HFFc6 (cell line): ENCODE measurements at places on chromosomes 7 and 10.

GRCh38 chr10:66455304-66455703 is 470.5 kb upstream of the LRRTM3 start:
- DNase-seq = no peak

GRCh38 chr10:50604049-50604640 is 19.6 kb downstream of the SGMS1 start:
- DNase-seq = peak; percentile 32

GRCh38 chr7:10076660-10077300 is 896.9 kb upstream of the PHF14 start:
- no peak for DNase-seq

DNA sequence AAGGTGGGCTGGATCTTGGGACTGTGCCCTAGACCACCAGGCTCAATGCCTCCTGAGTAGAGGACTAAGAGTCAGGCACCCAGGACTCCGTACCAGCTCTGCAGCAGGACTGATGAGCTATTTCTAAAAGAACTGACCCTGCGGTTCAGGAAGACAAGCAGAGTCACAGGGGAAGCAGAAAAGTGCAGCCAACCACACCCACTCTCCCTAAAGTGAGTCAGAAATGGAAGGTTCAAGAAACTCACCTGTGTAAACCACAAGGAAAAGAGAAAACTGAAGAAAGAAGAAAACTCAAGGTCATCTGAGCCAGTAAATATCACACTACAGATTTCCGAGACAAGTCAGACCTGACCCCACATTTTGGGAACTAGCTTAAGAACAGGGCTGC is 2.5 kb downstream of the PARP12 start:
- no peak for DNase-seq

GRCh38 chr7:149690688-149691446 is 82.5 kb downstream of the ZNF467 start:
- DNase-seq = peak; percentile 93

- no peak for DNase-seq
Measured at GRCh38 chr7:44290252-44290620, 35.2 kb downstream of the CAMK2B start.

DNA sequence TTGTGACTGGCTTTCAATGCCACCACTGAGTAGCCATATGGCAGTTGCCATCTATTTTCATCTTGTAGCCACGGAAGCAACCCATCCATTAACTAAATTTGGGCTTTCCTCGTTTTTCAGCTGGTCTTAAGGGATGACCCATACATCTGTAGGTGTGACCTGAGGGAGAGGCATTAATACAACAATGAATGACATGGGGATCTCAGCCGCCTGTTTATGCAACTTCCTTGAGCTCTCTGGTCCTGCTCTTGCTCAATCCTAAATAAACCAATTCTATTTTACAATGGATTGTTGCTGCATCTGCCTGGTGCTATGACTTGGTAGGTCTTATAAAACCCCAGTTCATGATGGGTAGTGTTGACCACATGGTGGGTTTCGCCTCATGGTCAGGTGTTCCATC is 21.9 kb upstream of the ADAM22 start:
- DNase-seq = no peak

DNA sequence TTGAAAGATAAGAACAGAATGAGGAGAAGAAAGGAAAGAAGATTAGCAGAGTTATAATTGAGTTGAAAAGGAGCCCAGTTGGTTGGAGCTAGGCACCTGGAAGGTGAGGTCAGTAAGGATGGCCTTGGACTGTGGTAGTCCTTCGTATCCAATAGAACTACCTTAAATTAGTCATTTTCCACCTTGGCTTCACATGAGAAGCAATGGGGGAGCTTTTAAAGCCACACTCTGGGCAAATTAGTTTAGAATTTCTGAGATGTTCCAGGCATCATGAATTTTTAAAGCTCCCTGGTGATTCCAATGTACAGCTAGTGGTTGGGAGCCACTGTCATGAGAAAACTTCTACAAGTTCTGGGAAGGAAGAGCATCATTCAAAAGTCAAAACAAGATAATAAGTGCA is 27.3 kb upstream of the CYP3A5 start:
- DNase-seq = peak; percentile 4

- DNase-seq = peak; percentile 80
Measured at GRCh38 chr10:114151486-114151885, 22.5 kb downstream of the CCDC186 start.

DNA sequence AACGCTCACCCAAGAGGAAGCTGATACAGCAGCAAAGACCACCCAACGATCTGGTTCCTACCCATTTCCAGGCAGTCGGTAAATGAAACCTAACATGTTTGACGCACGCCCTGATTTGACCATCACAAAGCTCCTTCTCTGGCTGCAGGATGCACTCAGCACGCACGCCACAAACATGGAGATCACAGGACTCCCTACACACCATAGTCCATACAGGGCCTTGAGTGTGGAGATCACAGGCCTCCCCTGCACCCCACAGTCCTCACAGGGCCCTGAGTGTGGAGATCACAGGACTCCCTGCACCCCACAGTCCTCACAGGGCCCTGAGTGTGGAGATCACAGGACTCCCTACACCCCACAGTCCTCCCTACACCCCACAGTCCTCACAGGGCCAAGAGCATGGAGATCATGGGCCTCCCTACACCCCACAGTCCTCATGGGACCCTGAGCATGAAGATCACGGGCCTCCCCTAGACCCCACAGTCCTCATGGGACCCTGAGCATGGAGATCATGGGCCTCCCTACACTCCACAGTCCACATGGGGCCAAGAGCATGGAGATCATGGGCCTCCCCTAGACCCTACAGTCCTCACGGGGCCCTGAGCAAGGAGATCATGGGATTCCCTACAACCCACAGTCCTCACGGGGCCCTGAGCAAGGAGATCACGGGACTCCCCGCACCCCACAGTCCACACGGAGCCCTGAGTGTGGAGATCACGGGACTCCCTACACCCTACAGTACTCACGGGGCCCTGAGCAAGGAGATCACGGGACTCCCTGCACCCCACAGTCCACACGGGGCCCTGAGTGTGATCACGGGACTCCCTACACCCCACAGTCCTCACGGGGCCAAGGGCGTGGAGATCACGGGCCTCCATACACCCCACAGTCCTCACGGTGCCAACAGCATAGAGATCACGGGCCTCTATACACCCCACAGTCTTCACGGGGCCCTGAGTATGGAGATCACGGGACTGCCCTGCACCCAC is 409.2 kb downstream of the DNAJB6 start:
- DNase-seq = no peak

DNA sequence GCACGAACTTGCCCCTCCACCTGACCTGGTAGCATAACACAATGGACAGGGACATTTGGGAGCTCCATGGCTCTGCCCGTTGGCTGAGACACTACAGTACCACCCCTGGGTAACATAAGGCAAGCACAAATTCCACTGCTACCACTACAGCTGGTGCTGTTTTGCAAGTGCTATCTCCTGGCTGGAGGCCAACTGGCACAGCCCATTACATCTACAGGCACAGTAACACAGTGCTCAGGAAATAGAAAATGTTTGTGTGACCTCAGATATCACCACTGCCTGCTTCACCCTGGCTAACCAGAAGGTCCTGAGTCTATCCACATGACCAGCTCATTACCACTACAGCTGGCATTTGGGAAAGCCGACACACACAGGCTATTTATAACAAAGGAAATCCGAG is 631.1 kb upstream of the MBL2 start:
- DNase-seq = no peak

- DNase-seq = no peak
Measured at GRCh38 chr7:118844748-118845147, 620.2 kb downstream of the ANKRD7 start.

DNA sequence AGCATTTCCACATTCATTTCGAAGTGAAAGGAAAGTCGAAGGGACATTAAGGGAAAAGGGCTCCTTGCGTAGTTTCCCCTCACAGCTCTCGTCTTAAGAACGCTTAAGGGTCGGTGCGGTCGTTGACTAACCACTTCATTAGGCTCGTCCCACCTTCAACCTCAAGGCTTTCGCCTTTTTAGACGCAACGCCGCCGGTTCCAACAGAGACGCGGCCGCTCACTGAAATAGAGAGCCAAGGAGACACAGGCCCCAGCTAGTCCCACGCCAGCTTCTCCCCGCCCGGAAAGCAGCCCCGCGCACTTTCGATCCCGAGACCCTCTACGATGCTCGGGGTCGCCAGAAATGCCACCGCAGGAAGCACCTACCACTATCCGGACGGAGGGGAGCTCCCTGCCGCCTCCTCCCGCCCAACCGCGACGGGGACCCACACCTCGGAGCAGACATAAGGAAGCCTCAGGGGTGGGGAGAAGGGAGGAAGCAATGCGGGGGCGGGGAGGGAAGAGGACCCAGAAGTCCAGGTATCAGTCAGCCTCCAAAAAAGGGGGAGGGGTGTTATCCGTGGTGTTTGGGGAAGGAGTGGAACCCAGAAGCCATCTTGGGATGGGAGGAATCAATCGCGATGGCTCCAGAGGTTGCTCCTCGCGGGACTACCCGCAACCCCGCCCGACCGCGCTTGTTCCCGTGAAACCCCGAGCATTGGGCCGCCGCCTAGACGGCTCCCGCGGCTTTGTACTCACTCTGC is 559 bp downstream of the TRA2A start:
- peak; percentile 61 for DNase-seq
